ENCODE measurements at places on chromosomes 5 and 9.

DNA sequence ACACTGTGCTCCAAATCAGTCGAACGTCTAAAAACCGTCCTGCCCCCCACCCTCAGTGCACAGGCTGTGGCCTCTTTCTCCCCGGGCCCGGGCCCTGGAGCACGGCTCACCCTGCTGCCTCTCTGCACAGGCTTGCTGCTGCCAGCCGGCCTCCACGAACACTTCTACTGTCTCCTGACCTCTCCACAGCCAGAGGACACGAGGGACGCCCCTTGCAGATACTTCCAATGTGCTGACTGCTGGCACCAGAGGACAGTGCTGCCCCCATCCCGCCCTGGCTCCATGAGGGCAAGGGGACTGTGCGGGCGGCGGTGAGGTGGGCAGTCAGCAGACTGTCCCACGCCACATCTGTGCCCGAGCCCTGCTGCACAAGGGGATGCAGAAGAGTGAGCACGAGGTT lies 174.8 kb downstream of the COL23A1 start:
- DNase-seq, result no peak

DNA sequence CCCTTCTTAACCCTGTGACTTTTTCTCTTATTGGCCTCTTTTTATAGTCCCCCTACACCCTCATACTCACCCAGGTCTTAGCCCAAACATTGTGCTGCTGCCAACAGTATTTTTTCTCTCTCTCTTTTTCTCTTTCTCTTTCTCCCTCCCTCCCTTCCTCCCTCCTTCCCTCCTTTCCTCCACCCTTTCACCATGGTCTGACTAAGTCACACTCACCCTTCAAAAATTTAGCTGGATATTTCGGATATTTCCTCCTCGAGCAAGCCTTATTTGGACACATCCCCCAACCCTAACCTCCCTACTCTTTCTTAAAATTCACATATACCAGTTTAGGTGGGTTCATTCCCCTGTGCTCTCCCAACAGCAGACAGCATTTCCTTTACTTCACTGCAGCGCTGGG lies 64.7 kb downstream of the FGF1 start:
- no peak for DNase-seq

DNA sequence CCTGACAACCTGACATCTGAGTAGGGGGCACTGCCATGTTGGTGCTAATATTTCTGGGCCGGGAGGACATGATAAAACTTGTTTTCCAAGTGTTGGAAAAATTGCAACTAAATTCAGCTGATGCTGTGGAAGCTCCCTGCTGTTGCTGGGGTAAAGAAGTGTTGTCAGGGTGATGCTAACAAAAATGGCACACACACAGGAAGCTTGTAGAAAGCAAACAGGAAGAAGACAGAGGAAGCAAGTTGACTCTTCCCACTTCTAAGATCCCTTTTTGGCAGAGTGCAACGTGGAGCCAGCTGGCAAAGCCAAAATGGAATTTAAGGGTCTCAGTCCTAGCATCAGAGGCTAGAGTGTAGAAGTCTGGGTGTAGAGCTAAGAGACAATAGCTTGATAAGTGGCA lies 11.3 kb upstream of the RIOK2 start:
- DNase-seq, result no peak

GRCh38 chr5:31362931-31363568 lies 168.8 kb downstream of the DROSHA start:
- DNase-seq, result no peak

GRCh38 chr5:55313870-55314617 lies 6.3 kb downstream of the MTREX start:
- DNase-seq, result no peak

DNA sequence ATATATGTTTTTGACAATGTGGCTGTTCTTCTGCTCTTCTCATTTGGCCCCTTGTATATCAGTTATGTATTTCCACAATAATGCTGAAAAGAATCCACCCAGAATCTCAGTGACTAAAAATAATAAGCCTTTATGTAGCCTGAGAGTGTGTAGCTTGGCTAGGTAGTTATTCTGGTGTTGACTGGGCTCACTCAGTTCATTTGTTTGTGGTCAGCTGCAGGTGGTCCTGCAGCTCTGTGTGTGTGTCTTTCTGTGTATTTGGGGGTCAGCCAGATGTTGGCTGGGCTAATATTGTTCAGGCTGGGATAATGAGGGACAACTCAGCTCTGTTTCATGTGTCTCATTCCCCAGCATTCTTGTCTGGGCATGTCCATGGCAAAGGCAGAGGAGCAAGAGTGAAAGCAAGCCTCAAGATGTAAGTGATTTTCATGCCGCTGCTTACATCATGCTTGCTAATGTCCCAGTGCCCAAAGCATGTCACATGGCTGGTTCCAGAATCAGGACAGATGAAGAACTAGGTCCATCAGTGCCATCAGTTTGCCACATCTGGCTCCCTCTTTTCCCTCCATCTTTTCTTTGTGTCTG lies 162.8 kb downstream of the KCTD16 start:
- DNase-seq, result no peak

DNA sequence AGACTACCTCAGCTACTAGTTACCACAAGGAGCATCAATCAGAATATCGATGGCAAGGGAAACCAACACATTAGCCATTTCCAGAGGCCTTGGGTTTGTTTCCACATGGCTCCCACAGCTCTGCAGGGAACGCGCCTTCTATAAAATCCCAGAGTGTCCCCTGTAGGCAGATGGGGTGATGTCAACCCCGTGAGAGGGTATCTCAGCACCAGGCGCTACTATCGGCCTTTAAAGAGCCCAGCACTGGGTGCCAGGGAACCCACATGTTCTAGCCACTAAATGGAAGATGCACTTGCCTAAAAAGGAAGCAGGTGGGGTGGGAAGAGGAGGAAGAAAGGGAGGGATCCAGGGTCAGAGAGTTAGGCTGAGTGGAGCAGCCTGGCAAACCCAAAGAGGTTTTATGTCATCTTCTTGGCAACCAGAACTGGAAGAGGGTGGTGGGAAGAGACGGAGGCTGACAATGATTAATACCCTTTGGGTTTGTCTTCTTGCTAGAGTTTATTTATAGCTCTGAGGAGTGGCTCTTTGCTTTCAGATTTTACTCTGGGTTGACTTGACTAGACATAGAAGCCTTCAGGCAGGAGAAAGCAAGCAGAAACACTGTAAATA lies 19.9 kb downstream of the MACROH2A1 start:
- no peak for DNase-seq

Data from stimulated activated CD8-positive, alpha-beta memory T cell treated with anti-CD3 and anti-CD28 coated beads, Interleukin-7, amount 100 ng/mL, for 4 hours (primary cell).